Pulmonary artery endothelial cell (primary cell): ENCODE measurements at places on chromosomes 7 and 10.

GRCh38 chr7:12386313-12386740 lies 17.3 kb downstream of the VWDE start:
- DNase-seq = no peak

DNA sequence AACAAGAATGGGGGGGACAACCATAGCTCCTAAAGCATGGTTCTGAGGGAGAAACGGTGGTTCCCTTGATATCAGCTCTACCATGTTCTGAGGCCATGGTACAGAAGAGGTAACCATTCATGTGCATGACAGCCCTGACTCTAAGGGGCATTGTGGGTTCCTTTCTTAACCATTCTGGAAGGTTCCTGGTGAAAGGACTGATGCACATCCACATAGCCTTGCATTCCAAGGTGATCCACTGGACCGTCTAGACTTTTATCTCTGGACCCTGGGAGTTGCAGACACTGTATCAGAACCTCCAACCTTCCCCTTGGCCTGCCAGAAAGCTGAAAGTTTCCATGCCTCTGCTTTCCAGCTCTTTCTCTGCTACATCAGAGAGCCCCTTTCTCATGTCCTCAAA lies 344.3 kb downstream of the KCNMA1 start:
- no peak for DNase-seq

DNA sequence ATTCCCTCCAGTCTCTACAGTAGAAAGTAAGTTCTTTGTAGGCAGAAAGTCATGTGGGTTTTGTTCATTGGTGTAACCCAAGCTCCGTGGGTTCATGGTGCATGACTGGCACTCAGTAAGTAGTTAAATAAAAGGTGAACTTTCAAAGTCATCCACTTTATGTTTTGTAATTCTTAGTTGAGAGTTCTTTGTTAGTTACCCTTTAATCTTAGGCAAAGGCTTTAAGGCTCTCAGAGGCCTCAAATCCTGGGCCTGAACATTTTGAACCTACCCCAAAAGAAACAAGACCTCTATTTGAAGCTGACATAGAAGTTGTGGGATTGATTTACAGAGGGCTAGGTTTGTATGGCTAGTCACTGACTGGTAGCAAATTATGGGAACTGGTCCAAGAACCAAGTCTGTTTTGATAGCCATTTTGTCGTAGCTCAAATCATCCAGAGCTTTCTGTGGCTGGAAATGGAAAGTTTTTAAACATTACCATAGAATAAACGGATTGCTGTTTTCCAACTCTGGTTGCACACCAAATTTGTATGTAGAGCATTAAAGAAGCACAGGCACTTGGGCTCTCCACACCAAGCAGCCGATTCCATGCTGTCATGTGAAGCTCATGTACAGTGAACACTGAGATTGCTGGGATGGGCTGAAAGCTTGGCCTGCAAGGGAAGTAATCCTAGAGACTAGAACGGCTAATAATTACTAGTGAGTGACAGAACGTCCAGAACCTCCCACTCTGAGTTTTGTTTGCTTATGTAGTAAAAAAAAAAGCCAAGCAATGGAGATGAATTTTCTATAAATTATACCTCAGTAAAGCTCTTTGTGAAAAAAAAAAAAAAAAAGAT lies 53.5 kb downstream of the DENND11 start:
- DNase-seq = no peak

DNA sequence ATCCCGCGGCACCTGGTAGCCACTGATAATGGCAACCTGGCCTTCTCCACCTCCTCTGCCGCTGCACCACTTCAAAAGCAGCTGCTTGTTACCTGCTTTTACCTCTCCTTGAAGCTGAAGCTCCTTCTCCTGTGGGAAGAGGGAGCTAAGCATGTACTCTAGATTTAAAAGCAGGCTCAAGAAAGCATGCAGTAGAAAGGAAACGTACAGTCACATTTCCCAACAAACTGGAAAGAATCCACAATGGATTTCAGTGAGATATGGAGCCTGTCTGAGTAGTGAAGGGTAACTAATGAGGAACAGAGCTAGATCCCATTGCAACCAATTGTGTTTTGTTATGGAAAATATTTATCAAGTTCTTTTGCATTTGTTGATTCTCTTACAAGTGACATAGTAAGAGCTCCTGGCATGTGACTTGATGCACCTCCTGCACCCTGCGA lies 457.4 kb upstream of the GALNT17 start:
- no peak for DNase-seq

GRCh38 chr7:130356121-130356875 lies 11.7 kb downstream of the CPA5 start:
- DNase-seq = no peak

DNA sequence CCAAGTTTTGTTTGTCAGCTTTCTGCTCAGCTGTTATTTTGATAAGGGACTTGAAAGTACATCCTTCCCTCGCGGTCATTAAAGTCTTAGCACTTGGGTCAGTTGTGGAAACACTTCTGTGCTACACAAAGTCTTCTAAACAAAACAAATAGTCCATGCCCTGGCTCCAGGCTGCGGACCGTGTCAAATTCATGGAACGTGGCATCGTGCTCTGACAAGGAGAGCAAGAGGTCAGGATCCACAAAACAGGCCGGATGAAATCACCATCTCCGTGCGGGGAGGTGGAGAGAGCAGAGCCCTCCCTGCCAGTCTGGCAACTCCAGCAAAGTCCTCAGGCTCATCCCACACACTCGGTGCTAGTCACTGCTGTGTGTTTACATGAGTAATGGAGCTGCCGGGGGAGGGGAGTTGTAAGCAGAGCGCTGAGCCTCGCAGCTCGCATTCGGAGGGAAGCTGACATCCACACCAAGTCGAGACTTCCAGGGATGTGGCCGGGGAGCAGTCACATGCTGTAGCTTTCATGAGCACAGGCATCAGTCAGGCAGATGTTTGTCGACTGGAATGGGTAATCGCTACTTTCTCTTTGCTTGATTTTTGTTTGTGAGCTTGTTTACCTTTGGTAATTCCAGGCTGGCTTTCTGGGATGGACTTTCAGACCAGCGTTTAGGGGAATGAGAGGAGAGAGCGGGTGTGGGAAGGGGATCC lies 147.6 kb downstream of the ARID5B start:
- peak; percentile 81 for DNase-seq

GRCh38 chr10:4623757-4624420 lies 202.1 kb upstream of the AKR1E2 start:
- DNase-seq = no peak

DNA sequence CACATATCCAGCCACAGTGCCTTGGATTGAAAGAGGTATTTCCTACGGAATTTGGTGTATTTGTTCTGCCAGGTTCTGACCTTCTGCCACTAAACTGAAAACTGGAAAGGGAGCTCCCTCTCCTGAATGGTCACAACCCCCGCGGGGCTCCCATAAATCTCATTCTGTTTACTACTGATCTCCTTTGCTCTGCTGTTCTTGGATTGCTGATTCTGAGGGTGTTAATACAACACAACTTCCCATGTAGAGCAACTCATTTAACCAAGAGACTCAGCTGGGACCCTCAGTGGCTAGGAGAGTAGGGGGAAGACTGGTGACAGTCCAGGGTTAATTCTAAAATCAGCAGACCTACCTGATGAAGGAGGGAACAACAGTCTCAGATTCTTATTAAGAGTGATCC lies 662.9 kb downstream of the INHBA start:
- no peak for DNase-seq

GRCh38 chr7:155213955-155214740 lies 83.5 kb upstream of the INSIG1 start:
- no peak for DNase-seq

DNA sequence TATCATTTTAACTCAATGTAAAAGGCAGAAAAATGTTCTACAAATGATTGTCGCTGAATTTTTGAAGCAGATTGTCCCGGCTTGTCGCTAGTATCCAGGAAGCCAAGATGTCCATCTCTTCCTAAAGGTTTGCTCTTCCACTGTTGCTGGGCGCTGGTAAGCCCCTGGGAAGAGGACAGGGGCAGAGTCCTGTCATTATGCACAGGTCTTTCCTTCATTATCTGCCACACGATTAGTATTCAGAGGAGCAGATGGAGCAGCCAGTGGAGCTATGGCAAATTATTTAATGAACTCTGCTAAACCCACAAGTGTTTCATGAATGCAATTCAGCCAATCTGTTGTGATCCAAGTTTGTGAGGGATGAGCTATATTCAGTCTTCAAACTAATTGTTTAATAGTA lies 499.1 kb upstream of the NRP1 start:
- no peak for DNase-seq

GRCh38 chr7:13091974-13092707 lies 404.7 kb downstream of the ARL4A start:
- DNase-seq = peak; percentile 45
